ENCODE measurements at places on chromosomes 3 and 15.

DNA sequence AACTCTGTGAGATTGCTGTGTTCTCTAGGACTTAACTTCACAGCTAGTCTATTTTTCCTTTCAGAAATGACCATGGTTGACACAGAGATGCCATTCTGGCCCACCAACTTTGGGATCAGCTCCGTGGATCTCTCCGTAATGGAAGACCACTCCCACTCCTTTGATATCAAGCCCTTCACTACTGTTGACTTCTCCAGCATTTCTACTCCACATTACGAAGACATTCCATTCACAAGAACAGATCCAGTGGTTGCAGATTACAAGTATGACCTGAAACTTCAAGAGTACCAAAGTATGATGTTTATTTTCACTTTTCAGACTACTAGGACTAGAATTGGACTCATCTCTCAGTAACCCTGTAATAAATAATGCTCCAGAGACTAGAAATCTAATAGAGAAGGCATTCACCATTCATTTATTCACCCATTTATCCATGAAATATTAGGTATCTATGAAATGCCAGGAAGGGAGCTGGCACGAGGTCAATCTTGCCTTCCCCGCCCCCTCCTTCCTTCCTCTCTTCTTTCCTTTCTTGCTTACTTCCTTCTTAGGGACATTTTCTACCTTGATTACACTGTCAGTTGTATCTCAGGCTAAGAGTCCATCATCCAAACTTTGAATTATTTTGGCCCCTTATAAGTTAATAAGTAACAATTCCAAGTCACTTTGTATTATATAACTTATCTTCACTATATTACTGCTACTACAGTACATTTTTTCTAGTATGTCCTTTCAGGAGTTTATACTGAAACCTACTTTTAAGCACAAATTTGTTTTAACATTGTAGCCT, 91.0 kb downstream of the PPARG start:
- no peak for DNase-seq

GRCh38 chr3:55521738-55522421, 34.8 kb upstream of the WNT5A start:
- DNase-seq: no peak

GRCh38 chr3:14902719-14903118, 44.7 kb upstream of the NR2C2 start:
- no peak for DNase-seq

GRCh38 chr15:39690881-39691634, 91.6 kb downstream of the FSIP1 start:
- no peak for DNase-seq

GRCh38 chr15:34331809-34332208, 5.8 kb downstream of the SLC12A6 start:
- no peak for DNase-seq
